ENCODE measurements at places on chromosomes 13 and 19.

GRCh38 chr13:38045278-38046048, 175.9 kb upstream of the TRPC4 start:
- ATAC-seq = no peak

DNA sequence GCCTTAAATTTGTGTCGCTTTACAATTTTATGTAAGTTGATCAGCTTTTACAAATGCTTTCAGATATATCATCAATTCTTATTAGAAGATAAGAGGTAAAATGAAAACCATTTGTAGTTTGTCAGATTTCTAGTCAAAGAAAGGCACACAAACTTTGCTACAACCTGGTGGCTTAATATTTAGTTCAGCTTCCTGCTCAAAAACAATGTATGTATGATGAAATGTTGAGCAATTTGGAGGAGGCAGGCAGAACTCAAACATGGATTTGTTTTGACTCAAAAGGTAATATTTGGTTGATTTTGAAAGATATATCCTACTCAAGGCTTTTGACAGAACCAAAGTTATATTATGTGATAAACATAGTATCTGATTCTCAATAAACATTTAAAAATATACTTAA, 24.2 kb downstream of the NEK5 start:
- no peak for ATAC-seq

- no peak for ATAC-seq
Measured at GRCh38 chr13:23806874-23807526, 82.2 kb downstream of the MIPEP start.

DNA sequence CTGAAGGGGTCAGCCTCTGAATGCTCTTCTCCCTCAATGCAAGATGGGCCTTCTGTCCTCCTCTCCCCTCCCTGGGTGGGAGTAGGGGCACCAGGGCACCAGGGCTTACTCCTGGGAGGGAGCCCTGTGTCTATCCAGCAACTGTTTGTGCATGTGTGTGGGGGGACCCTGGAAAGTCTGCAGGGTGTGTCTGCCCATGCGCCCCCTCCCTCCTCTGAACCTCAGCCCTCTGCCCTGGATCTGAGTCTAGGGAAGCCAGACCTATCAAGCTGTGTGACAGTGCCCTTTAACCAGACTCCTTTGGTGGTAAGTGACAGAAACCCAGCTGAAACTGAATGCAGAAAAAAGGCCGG, 213.3 kb upstream of the ZNF536 start:
- no peak for ATAC-seq

GRCh38 chr19:45667620-45668341, at the start of gene GIPR:
Gene GIPR, plus strand, starts transcription at chr19:45668221. Its CDS starts 1,300 bp downstream, at chr19:45669521.
- peak; percentile 97 for ATAC-seq

- ATAC-seq = no peak
Measured at GRCh38 chr19:38870612-38871011, 7.5 kb downstream of the RINL start.

- no peak for ATAC-seq
Measured at GRCh38 chr13:23988546-23989122, 91.3 kb upstream of the C1QTNF9B start.

DNA sequence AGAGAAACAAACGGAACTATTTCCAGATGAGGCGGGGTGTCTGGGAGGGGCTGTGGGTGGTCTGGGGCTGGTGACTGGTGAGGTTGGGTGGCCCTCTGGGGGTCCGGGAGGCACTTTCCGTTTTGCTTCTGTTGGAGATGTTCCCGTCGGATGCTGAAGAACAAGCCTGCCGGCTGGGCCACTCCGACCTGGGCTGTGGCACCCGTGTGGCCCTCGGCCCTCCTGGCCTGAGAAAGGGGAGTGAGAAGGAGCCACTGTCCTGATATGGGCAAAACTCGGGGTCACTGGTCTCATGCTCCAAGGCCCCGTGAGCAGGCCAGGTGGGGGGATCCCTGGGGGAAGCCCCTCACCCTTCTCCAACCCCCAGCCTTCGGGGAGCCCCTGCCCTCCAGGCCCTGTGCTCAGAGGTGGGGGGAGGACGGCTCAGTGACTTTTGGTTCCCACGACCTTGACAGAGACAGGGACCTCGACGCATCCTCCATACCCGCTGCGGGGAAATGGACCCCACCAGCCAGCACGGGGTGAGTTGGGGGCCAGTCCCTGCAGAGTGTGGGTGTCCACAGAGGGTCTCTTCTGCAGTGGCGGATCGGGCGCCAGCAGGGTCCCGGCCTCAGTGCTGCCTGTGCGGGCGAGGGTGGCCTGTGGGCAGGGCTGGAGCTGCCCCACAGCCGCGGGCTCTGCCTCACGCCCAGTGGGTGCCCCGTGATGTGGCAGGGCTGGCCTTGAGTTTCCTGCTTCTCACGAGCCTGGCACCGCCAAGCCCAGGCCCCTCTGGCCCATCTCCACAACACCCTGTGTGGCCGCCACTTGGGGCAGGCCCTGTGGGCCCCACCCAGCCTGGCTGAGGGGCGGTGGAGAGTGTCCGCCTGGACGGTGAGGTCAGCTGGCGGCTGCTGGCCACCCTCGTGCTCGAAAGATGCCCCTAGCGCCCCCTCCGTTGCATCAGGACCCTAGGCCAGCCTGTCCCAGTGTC, 4.4 kb upstream of the TBXA2R start:
- no peak for ATAC-seq

GRCh38 chr13:102136735-102137296, 265.0 kb downstream of the FGF14 start:
- no peak for ATAC-seq

DNA sequence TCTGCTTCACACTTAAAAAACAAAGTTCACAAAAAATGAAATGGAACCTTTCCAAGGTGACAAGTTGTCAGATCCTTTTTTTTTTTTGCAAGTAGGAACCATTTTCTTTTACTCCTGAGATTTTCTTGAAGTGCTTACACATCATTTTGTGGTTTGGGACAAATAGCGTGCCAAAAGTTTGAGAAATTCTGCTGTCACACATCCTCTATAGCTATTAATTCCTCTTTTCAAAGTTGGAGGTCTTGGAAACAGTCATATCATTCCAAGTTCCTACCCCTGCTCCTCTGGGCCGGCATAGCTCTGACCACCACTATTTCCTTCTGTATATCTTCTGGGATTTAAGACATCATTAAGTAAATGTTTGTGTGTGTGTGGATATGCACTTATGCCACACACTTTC, 421.6 kb upstream of the SLC10A2 start:
- ATAC-seq = no peak

DNA sequence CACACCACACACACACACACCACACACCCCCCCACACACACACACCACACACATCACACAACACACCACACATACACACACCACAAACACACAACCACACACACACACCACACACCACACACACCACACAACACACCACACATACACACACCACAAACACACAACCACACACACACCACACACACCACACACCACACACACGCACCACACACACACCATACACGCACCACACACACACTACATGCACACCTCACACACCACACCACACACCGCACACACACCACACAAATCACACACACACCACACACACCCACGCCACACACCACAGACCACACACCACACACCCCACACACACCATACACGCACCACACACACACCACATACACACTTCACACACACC, 83.5 kb downstream of the ZNF557 start:
- no peak for ATAC-seq

DNA sequence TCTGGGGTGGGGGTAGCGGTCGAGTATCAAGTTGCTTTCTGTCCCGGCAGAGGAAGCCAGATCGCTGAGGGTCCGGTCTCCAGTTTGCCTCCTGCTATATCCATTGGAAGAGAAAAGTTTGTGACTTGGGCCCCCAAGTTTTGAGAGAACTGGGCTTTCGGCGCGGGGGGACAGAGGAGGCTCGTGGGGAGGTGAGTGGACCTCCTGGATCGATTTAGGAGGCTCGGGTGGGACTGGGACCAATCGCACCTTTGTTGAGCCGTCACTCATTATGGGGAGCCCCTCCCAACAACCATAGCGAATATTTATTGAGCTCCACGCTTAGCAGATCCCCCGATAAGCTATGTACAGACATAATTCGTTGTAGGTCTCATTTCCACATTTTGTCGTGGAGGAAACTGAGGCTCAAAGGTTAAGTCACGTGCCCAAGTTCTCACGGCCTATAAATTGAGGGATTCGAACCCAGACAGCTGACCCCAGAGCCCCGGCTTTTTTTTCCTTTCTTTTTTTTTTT, 909 bp downstream of the RFXANK start:
- ATAC-seq = no peak

DNA sequence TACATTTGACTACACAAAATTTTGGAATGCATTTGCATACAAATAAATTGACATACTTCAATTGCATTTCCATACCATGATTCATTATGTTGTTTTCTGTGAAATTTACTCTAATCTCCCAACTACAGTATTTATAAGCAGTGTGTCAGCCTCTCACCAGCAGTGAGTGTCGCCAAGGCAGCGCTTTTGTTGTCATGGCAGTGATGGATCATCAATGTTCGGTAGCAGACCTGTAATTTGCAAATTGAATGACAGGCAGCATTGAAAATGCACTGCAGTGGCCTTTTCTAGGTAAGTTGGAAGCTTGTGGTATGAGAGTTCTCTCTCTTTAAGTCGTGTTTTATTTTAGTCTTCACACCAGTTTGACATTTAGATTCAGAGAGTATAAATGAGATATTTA, 534.1 kb downstream of the PCDH17 start:
- ATAC-seq = no peak

GRCh38 chr13:70407486-70407885, 299.2 kb upstream of the KLHL1 start:
- ATAC-seq = no peak

- ATAC-seq = no peak
Measured at GRCh38 chr19:14168993-14169392, 32.6 kb upstream of the ASF1B start.

GRCh38 chr19:7418596-7418995, 69.9 kb downstream of the ARHGEF18 start:
- ATAC-seq = no peak

DNA sequence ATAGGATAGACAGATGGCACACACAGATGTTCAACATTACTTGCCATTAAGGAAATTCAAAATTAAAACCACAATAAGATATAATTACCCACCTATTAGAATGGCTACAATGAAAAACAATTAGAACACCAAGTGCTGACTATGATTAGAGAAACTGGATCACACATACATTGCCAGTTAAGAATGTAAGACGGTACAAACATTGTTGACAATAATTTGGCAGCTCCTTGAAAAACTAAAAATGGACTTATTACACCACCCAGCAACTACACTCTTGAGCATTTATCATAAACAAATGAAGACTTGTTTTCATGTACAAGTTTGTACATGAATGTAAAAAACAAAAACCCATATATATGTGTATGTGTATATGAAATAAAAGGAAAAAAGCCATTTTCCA, 13.7 kb downstream of the ZNF461 start:
- ATAC-seq = no peak

- ATAC-seq = no peak
Measured at GRCh38 chr13:32126278-32126677, 94.7 kb downstream of the FRY start.

DNA sequence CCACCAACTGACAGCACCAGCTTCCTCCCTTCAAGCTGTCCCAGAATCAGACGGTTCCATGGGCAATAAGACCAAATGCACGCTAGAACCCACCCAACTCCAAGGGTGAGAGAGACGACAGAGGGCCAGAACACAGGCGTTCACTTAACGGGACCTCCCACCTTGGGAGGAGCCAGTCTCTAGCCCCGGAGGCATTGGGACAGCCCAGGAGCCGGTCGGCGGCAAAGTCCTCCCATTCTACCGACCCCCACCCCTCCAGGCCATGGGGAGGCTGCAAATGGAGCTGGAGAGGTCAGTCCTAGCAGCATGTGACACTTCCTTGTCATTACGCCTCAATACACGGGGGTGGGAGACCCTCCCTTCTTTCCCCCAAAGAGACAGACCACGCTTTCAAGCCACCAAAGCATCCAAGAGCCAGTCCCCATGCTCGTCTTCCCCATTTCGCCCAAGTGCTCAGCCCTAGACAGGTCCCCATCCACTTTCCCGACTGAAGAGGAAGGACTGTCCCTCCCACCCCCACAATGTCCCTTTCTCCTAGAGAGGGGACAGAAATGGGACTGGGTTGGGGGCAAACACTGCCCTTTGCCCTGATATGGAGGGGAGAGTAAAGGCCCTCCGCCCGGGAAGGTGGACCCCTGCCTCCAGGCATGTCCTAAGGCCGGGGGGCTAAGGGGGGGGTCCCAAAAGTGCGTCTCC, 964 bp downstream of the KHSRP start:
- ATAC-seq = no peak

DNA sequence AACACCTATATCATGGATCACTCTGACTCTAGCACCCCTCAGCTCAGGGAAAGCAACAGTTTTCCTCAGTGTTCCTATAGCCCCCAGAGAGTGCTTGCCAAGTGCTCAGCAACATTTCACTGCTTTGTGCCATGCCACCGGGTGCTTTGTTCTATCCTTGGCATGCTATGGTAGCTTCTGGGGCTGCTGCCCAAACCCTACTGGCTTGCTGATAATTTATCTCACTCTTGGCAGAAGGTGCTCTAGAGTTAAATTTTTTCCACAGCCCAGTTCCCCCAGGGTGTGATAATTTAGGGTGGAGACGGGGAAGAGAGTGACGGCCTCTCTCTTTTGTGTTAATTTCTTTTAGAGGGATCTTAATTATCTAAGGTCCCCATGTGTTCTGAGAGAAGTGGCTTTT, 12.6 kb upstream of the CSNK1A1L start:
- no peak for ATAC-seq

DNA sequence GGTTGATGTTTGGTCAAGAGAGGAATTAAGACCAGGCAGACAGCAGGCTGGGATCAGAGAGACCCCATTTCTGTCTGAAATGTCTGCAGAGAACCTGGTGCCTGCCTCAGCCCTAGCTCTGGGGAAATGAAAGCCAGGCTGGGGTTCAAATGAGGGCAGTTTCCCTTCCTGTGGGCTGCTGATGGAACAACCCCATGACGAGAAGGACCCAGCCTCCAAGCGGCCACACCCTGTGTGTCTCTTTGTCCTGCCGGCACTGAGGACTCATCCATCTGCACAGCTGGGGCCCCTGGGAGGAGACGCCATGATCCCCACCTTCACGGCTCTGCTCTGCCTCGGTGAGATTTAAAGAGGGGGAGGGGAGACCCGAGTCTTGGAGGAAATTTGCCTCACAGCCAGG, at the start of gene LILRB4:
Gene LILRB4 (plus strand): TSS at position 256 of the 400 bp plus-strand sequence. CDS start 49 bp downstream, at position 305.
- no peak for ATAC-seq

- ATAC-seq = peak; percentile 79
Measured at GRCh38 chr19:17001603-17002183, 24.9 kb downstream of the CPAMD8 start.

DNA sequence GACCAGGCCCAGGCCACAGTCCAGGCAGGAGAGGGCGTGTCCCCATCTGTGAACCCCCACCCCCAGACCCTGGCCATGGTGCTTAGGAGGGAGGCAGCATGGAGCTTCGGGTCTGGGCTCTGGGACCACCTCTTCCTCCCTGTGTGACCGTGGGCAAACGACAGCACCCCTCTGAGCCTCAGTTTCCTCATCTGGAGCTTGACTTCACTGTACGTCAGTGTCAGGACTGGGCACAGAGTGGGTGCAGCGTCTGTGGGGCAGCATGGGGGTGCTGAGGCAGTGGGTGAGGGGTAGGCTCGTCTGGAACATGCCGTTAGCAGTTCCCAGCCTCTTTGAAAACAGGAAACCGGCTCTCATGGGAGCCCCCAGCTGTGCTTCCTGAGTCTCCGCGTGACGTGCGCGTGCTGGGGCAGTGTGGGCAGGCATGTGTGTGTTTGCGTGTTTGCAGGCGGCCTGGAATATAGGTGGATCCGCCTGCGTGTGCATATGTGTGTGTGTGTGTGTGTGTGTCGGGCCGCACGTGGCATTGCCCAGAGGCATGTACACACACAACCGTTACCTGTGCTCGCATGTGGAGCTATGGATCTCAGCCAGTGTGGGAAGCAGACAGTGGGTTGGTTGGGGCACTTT, 15.8 kb downstream of the ARRDC2 start:
- ATAC-seq = peak; percentile 21
